Daoy (cell line): ENCODE measurements at places on chromosomes 1 and 21. TPM values are rescaled to one million over a fixed set of nuclear protein-coding genes. Genes with fewer than 3 reads are reported as not detected.

DNA sequence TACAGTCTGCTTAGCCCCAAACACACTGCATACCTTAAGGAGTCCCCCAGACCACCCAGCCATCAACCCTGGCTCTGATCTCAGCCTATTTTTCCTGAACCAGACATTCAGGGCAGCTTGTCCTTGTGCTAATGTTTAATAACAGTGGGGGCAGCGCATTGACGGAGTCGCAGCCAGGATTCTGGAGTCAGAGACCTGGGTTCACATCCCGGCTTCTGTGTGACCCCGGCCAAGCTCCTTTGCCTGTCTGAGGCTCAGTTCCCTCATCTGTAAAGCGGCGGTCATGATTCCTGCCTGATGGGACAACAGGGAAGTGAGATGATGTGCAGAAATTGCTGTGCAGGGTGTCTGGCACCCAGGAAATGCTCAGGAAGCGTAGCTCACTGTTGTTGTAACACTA is 63.1 kb downstream of the MATN1 start:
- no peak for DNase-seq

DNA sequence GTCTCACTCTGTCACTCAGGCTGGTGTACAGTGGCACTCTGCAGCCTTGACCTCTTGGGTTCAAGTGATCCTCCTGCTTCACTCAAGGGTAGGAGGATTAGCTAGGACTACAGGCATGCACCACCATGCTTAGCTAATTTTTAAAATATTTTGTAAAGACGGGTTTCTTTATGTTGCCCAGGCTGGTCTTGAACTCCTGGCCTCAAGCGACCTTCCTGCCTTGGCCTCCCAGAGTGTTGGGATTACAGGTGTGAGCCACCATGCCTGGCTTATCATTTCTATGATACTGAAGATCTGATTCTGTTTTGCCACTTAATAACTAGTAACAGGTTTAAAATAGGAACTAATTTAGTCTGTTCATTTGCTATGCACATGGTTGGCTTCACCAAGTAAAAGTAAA is 33.6 kb downstream of the GNAI3 start:
- no peak for DNase-seq

- no peak for DNase-seq
Measured at GRCh38 chr21:44904141-44904923, 16.4 kb downstream of the ITGB2 start.

GRCh38 chr1:33343539-33343938 is 22.6 kb upstream of the A3GALT2 start:
- no peak for DNase-seq

- no peak for DNase-seq
Measured at GRCh38 chr21:45456584-45457160, 51.7 kb downstream of the COL18A1 start.

GRCh38 chr21:38861056-38861455 is 55.3 kb downstream of the ETS2 start:
- DNase-seq, result no peak

DNA sequence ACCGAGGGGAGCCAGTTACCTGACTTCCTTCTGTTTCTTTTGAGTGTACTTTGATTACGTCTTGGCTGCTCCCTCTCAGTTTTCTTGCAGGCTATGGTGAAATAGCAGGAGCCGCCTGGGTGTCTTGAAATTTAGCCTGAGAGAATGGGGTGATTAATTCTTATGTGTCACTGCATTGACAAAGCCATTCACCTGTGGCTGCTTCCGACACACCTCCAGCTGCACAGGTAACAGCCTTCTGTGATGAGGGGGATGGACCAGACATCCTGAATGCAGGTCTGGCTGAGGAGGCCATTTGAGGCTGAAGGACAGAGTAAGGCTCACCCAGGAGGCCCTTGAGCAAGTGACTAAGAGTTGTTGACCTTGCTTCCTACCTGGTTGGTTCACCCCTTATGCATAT is 16.5 kb downstream of the CACNA1E start:
- no peak for DNase-seq

DNA sequence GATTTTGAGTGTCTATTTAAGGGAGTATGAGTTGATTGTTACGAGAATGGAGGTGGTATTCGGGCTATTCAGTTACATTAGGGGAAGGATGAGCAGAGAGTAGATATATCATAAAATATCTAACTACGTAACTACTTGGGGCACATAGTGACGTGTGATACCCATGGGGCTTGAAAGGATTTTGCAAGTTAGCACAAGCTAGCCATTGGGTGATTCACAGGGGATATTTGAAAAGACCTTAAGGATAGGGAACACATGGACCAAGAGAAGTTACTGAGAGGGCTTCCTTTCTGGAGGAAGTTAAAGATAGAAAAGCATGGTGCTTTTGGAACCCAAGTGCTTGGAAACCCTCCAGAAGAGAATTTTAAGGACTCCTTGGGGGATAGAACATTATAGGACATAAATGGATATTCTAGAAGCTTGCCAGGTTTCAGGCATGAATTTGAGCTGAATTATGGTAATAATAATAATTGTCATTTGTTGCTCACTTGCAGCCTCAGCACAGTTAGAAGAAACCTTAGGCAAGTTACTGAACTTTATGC is 5.4 kb downstream of the DISP1 start:
- no peak for DNase-seq

GRCh38 chr1:246427611-246428010 is 79.5 kb downstream of the SMYD3 start:
- peak; percentile 71 for DNase-seq

GRCh38 chr1:160300173-160300572 is 15.2 kb upstream of the PEX19 start:
- no peak for DNase-seq

DNA sequence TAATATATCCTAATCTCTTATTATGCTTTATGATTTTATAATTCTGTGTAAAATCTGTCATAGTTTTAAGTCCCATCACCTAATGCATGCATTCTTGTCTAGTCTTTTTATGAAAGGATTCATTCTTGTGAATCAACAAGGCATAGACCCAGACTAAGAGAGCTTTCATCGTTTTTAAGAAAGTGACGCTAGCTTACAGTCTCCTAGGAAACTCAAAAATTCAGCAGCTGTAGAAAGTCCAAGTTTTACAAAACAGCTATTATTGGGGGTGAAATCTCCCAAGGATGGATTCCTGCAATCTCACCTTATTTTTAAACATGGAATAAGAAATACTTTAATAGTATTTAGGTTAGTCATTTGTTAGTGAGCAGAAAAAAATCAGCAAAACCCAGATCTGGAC is 104.7 kb downstream of the NCAM2 start:
- no peak for DNase-seq

- peak; percentile 92 for DNase-seq
Measured at GRCh38 chr1:24704411-24705259, 40.6 kb upstream of the CLIC4 start.

DNA sequence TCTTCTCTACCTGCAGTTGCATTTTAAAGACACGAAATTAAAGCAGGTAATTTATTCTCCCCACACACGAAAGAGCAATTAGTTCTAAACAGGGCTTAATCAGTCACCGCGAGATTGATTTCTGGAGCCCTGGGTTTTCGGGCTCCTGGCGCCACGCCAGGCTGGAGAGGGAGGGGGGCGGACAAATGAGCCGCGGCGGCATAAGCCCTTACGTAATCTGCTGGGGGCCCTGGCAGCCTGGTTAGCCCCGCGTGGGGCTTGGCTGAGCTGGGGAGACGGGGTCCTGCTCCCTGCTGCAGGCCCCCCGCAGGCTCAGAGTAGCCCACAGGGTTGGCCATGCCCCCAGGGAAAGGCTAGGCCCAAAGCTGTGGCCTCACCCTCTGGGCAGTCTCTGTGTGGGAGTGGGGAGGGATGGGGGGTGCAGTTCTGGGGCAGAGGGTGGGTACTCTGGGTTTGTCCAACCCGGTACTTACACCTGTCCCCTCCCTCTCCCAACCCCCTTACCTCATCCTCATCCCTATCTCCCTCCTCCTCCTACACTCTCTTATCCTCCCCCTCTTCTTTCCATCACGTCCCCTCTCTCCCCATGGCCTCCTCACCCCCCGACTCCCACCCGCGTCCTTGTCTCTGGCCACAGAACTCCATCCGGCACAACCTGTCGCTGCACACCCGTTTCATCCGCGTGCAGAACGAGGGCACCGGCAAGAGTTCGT is 19.9 kb downstream of the FOXO6 start:
- peak; percentile 60 for DNase-seq

DNA sequence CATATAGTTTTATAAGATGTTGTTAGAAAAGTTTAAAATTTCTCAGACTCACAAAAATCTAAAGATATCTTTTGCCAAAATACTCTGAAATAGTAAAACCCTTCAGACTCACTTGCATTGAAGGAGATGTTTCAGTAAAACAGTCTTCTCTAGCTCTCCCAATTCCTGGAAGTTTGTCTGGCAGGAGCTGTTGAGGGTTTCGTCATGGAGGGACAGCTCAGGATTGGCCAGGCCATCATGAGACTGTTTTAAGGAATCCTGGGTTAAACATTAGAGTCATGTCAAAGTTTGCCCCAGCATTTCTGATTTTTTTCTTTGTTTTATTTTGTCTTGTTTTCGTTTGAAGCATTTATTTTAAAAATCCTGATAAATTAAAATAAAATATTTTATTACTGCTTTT is 293.8 kb upstream of the PBX1 start:
- DNase-seq, result no peak

DNA sequence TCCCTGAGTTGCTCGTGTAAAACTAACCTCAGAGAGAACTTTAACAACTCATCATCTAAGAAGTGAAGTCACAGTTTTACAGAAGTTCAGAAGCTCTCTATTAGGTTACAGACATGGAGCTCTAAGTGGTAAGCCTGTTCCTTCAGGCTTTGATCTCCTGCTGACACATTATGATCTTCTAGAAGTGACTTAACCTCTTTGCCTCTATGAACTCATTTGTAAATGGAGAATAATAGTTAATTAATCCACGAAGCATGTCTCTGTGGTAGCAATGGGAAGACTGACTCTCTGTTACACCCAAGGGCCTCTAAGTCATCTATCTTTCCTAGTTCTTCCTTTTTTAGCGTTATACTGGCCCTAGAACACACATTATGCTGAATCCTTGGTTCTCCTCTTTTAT is 157.9 kb upstream of the NRIP1 start:
- peak; percentile 3 for DNase-seq

DNA sequence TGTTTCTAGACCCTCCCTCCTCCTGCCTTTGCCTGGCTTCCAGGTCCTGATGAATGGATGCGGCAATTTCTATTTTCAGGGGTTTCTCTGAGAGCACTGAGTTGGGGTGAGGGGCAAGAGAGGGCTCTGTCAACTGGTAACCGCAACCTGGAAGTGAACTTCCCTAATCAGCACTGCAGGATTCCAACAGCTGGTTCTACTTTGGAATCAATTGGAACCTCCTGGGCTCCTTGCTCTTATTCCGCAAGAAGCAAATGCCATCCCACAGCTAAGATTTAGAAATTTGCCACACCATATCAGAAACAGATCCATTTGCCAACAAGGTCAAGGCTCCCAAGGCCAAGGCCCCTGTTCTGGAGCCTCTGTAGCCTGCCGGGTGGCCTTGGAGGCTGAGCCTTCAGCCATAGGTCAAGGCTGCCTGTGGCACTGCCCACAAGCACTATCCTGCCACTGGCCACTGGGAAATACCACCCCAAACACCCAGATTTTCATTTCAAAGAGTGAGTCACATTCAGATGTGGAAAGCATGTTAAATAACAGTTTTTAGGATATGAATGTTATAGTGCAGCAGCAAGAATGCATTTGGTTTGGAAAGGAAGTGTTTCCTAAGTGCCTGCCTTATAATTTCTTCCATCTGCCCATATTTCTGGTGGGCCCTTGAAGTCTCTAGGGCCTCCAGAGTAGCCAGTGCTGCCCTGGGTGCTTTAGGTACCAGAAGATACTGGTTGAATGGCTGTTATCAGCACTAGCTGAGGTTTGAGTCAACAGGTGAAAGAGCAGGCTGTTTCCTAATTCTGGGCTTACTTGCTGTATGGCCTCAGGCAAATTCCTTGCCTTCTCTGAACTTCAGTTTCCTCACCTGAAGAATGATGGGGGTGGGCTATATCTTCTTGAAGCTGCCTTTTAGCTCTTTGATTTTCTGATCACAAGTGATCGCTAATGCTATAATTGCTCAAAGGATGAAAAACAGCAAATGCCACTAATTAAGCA is 56.3 kb upstream of the JUN start:
- DNase-seq, result peak; percentile 52

DNA sequence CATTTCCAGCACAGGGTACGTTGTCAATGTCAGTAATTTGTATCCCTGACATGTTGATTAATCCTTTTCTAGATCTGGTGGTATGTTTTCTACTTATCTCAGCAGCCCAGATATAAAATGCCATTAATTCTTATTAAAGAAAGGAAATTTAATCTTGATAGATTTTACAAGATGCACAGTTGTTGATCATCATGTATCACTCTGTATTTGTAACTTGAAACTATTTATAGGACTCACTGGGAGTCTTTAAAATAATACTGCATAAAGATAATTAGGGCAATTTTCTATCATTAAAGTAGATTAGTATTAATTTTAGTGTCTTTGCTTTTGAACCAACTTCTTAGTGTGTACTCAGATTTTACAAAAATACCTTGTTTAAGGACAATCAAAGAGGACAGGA is 84.9 kb downstream of the GREM2 start:
- DNase-seq, result no peak

GRCh38 chr1:246072456-246072955 is 434.6 kb downstream of the SMYD3 start:
- DNase-seq, result no peak

DNA sequence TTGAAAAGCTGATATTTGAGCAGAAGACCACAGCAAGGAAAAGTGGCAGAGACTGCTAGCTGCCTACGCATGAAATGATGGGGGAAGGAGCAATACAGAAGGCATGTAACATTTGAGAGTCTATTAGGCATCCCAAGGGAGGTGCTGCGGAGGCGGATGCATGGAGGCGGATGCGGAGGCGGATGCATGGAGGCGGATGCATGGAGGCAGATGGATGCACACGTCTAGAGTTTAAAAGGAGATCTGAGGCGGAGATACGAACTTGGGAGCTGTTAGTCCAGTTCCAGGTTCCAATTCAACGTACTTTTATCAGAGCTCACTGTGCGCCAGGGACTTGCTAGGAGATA is 744 bp upstream of the DDX20 start:
- DNase-seq, result peak; percentile 82

DNA sequence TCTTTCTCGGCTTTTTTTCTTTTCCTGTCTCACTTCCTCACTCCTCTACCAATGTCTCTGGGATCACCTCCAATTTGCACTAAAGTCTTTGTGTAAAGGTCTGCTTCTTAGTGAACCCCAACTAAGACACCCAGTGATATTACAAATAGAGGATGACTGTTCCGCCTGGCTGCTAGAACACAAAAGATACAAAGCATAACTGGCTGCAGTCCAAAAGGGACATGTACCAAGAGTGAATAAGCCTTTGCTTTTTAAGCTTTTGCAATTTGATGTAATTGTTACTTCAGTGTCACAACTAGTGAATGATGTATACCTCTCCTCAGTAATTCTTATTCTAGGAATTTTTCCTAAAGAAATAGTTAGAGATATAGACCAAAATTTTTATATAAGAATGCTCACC is 82.8 kb upstream of the BEND5 start:
- no peak for DNase-seq

The OR10Z1 gene
- not detected in 2 replicates for total RNA-seq

The ADAMTS1 gene
- 33.1 and 35.2 TPM in 2 replicates for total RNA-seq

The C2CD4D gene
- total RNA-seq, result not detected in 2 replicates

The SLC16A4 gene
- total RNA-seq, result 3.9 and 6.8 TPM in 2 replicates

The CD1B gene
- not detected in 2 replicates for total RNA-seq

The KRTAP19-7 gene
- total RNA-seq, result not detected in 2 replicates

The PTCH2 gene
- total RNA-seq, result 0.11 TPM in 1 of 2 replicates, not detected in the other

The TIAM1 gene
- total RNA-seq, result 17.8 and 19.9 TPM in 2 replicates
